Spinal cord (tissue), 10 donors: ENCODE measurements at places on chromosomes 1 and 21. TPM values are rescaled to one million over a fixed set of nuclear protein-coding genes. Genes with fewer than 3 reads are reported as not detected.

The BEND5 gene
- 27.5 TPM for polyA plus RNA-seq

The ESPN gene
- polyA plus RNA-seq, result 4.7 TPM

The GJA8 gene
- polyA plus RNA-seq, result not detected

The FAM110D gene
- 1.3 TPM for polyA plus RNA-seq

The ATF3 gene
- polyA plus RNA-seq, result 5.3 TPM

GRCh38 chr21:17513214-17514123 is 626 bp downstream of the CXADR start:
- DNase-seq, result peak; percentile 86

DNA sequence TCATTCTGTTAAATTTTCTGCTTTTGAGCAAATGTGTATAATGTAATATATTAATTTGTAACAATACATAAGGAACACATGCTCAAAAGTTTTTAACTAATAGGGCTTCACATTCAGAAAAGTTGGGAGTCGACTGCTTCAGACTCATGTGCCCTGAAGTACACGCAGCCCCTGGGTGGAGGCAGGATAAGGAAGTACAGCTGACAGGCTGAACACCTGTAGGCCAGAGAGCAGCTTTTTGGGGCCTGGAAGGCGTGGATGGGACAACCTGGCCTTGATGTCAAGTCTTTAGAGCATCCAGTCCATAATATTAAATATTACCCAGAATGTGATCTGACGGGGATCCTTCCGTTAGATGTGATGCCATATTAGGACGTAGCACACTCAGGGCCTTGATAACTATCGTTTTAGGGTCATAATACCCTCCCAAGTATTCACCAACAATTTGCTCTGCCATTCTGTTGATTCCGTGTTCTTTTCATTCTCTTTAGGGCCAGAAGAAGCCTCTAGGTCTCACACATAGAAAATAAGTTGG is 485.2 kb downstream of the SIPA1L2 start:
- DNase-seq, result no peak

DNA sequence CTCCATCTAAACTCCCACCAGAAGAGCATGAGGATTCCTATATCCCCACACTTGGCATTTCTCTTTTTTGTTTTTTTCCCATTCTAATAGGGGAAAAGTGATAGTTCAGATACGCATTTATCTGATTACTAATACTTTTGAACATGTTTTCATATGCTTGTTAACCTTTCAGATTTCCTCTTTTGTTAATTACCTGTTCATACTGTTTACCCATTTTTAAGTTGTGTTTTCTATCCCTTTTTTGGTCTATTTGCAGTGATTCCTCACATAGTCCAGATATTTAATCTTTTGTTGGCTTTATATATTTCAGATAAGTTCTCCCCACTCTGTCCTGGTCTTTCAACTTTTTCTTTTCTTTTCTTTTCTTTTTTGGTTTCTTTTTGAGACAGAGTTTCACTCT is 13.6 kb upstream of the PIGK start:
- no peak for DNase-seq

DNA sequence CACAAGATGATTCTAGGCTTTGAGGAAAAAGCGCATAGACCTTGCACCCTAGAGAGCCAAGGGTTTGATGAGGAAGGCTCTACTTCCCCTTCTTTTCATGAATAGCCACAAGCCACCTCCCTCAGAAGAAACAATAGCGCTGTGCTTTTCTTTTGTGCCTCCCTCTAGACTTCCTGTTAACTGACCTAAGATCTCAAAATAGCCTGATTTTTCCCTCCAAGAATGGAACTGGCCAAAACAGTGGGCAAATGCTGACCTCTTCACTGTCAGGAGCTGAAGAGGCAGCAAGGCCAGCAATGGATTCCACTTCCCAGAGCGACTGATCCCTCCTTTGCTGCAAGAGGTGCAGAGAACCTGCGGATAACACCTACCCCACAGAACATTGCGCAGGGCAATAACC is 362.8 kb downstream of the KCNH1 start:
- DNase-seq, result no peak

DNA sequence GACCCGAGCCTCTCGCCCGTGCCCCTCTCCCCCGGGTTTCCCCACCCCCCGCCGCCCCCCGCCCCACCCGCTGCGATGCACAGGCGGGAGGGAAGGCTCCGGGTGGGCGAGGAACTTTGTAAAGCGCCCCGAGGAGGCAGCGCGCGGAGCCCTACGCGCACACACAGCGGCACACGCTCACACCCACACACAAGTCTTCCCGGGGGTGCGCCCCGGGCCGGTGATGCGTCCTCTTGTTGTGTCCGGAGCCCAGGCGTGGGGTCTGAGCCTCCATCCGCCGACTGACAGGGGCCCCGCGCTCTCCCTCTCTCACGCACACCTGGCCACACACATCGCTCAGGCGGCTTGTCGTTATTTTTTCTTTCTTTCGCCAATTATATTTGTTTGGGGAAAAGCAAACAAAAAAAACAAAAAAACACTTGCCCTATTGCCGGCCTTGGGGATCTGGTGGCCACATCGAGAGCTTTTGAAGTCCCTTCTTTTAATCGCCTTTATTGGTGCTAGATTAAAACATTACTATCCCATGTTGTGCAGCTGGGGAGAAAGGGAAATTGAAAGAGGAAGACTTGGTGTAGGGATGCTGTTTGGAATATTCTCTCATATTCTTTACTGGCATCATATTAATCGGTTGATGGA is 770 bp downstream of the NTNG1 start:
- DNase-seq, result peak; percentile 72

DNA sequence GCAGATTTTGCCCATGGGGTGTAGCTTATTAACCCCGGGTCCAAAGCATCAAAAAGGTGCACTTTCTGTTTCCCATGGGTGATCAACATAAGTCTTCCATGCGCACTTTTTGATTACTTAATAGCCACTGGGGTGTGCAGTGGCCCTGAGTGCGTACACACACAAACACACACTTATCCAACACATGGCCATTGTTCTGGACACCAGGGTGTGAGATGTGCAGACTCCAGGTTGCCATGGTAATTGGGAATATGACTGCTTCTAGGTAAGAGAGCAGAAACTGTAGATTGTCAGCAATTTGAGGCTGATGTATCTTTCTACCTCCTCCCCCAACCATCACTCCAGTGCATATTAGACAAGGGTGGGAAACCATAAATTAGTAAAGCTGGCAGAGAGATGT is 68.8 kb downstream of the MAB21L3 start:
- no peak for DNase-seq

DNA sequence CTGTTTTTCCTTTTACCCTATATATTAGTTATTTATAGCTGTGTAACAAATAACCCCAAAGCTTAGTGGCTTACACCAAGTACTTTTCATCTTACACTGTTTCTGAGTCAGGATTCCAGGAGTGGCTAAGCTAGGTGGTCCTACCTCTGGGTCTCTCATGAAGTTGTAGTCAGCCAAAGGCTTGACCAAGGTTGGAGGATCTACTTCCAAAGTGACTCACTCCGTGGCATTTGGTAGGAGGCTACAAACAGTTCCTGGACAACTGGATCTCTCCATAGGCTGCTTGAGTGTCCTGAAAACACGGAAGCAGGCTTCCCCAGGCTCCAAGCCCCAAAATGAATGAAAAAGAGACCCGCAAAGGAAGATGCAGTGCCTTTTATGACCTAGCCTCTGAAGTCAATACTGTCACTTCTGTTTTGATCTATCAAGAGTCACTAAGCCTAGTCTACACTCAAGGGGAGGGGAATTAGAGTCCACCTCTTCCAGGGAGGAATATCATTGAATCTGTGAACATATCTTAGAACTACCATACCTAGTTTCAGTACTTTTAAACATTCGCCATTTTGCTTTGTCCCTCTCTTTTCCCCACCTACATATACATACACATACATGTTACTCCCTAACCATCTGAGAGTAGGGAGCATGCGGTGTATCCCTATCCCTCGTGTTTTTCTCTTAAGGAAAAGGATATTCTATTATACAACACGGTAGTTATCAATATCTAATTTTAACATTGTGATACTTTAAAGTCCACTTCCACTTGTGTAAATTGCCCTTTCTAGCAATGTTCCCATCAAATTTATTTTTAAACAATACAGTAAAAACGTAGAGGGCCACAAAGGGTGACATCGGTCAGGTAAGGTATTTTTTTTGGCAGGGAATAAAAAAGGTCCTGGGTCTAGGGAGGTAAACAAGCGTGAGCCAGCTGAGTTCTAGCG is 67.2 kb downstream of the SLC35A3 start:
- no peak for DNase-seq

- DNase-seq, result no peak
These were observed 260.0 kb upstream of the BEND5 start for GRCh38 chr1:49036700-49037099.

DNA sequence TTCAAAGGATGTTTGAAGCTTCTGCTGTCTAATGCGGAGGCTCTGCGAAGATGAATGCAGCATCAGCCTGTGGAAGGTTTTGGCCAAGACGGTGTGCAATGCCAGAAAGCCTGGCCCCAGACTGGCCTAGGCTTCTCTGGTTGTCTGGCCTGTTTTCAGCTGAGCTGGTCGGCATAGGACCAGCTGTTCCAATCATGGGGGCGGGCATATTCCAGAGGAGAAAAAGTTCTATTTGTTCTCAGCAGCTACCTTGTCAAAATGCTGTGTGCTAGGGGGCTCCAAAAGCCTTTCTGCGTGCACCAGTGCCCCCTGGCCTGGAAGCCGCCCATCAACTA is 57.6 kb downstream of the TGFB2 start:
- no peak for DNase-seq

DNA sequence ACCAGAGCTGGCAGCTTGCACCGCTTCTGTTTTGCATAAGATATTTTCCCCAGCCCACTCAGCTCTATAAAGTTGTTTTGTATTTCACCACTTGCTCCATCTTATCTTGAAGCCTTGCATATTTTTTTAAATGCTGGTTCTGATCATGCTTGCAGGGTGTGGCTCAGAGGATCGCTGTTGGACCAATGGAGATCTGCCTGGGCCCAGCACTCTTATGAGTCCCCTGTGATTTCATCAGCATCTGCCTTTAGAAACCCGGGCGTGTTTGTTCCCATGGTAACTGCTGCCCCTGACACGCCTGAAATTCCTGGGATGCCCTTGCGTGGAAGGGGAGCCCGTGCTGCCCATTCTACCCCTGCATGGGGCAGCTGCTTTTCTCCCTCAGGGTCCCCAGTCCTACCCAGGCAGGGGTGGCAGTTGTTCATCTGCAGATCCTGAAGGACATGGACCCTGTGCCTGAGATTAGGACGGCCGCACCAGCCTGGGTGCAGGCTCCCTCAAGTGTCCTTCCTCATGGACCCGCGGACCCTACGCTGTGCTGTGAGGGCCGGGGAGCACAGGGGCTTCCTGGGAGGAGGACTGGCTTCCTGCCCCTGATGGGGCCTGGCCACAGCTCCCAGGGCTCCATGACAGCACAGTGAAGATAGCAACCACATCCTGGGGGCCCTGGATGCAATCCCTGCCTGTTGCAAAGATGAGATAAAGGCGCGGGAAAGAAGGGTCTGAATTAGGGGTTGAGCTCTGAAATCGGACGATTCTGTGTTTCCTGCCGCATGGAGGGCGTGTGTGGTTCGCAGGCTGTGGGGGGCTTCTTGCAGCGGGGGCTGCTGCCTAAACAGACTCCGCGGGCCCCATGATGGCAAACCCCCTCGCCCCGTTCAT is 226.5 kb downstream of the SDCCAG8 start:
- DNase-seq, result no peak

GRCh38 chr1:191575746-191576145 is 582.5 kb upstream of the RGS18 start:
- DNase-seq, result no peak

DNA sequence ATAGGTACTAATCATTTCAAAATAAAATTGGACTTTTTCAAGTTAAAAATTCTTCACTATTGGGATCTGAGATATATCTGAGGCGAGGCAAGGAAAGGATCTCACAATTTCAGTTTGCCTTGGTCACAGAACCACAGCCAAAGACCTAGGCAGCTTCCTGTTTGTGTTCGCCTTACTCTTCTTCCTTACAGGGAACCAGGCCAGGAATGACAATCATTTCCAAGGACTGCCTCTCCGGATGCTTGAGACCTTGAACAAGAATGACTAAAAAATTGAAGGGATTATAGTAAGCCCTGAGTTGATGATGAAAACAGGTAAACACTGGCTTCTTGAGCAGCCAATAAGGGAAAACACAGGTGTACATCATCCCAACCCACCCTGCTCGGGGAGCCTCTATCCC is 35.2 kb upstream of the SERBP1 start:
- no peak for DNase-seq

GRCh38 chr1:153607381-153607780 is 5.6 kb downstream of the S100A16 start:
- DNase-seq, result no peak

DNA sequence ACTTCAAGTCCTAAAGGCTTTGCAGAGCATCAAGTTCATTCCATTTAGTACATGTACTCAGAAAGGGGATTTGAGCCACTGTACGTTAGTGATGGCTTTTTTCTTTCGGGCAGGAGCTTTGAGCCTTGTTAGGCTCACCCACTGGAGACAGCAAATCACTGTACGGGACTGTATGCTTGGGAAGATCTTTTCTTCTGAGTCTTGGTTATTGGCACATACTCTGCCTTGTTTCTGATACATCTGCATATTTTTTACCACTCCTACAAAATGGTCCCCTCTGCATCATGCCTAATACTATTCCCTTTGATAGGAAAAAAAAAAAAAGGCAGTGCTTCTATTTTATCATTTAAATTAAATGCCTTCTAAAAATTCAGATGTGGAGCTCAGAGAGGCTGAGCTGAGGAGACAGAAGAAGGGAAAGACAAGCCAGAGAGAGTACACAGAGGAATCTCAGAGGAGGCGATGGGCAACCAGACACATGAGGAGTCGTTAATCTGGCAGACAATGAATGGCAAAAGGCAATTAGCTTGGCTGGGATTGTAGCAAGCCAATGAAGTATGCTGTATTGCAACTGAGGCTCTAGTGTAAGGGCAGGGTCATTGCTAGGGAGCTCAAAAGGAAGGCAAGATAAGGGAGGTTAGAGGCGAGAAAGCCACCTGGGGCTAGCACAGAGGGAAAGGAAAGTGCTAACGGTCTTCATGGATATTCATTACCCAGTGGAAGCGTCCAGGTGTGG is 39.4 kb downstream of the PHC2 start:
- DNase-seq, result peak; percentile 84

- DNase-seq, result no peak
These were observed 63.7 kb downstream of the ARID4B start for GRCh38 chr1:235264327-235264726.

DNA sequence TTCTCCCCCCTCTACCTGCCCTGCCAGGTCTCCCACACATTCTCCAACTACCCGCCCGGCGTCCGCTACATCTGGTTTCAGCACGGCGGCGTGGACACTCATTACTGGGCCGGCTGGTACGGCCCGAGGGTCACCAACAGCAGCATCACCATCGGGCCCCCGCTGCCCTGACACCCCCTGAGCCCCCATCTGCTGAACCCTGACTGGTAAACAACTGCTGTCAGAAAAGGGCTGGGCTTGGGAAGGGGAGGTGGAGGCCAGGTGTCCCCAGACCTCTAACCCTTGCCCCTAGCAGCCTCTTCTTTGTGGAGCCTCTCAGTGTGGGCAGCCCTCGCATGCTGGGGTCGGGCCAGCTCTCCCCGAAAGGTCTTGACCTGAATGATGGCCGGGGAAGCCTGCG is 2.9 kb upstream of the FBXO6 start:
- no peak for DNase-seq

- DNase-seq, result no peak
These were observed 98.9 kb upstream of the IPO9 start for GRCh38 chr1:201729973-201730608.

GRCh38 chr1:248714248-248714647 is 11.7 kb upstream of the OR14I1 start:
- no peak for DNase-seq
